Stimulated activated CD8-positive, alpha-beta memory T cell treated with anti-CD3 and anti-CD28 coated beads, Interleukin-7, amount 100 ng/mL, for 1 hour (primary cell): ENCODE measurements at places on chromosomes 16 and 17.

DNA sequence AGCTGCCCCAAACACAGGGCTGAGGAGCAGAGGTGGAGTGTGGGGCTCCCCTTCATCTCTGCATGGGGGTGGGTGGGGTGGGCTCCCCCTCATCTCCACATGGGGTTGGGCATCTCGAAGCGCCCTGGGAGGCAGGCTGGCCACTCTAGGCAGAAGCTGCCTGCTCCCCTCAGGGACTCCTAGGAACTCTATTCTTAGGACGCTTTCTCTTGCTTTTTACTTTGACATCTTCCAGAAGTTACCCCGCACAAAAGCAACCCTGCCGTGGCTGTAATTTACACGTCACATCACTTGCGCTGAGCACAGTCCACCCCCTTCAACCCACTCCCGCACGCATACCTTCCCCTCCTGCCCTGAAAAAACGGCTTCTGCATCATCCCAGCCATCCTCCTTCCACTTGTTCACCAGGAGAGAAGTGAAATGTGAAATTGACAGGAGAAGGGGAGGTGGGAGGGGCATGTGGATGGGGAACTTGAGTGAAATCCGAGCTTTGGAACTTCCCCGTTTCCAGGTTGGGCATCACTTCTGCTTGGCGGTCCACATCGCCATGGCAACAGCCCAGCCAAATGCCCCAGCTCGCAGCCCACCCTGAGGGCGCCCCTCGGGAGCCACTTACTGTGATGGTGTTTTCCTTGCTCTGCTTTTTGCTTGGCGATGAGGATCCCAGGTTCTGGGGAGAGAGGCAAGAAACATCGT lies 53.7 kb upstream of the RCVRN start:
- DNase-seq: no peak

DNA sequence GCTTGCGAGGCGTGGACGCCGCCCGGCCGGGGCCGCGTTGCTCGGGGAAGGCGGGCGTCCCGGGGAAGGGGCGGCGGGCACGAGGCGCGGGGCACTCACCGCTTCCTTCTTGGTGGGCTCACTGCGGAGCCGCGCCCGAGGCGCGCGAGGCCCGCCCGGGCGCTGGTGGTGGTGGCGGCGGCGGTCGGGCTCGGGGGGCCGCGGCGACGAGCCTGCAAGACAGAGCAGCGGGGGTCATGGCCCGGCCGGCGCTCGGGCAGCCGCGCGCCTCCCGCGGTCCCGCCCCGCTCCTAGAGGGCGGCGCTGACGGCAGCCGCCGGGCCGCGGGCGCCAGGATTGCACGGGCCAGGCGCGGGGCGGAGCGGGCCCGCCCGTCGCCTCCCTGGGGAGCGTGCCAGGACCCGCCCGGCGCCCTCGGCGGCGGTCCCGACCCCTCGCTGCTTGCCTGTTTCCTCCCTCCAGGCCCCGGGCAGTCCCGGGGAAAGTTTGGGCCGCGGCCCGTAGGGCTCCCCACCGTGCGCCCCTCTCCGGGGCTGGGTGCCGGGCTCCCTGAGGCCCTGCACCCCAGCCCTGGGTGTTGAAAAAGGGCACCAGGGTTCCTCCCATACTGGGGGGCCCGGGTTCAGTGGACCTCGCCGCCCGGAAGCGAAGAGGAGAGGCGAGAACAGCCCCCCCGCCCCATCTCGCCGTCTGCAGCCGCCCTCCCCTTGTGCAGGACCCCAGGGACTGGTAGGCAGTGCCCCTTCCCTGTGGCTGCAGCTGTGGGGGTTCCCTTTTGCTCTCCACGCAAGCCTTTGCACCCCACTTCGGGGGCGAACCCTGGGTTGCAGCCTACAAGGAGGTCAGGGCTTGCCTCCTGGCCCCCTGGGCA lies at the start of gene C16orf74:
C16orf74 (minus strand) TSS at position 270 of the 871 bp plus-strand sequence. CDS start 15,879 bp downstream, outside the sequence.
- no peak for DNase-seq

GRCh38 chr16:12580809-12581208 lies 222.9 kb downstream of the CPPED1 start:
- DNase-seq: no peak

DNA sequence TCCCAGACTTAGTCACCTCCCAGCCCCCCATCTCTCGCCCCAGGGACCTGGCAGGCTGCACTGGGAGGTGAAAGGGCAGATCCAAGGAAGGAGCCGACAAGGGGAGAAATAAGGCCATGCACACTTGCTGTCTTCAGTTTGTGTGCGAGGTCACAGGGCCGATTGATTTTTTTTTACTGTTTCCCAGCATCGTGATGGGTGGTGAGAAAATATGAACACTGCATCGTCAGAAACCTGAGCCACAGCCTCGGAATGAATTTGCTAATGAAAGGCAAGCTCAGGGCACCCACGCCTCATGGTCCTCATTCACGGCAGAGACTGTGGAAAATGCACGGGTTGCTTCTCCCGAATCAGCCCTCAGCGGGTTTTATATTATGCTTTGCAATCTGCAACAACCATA lies 98.0 kb downstream of the SOCS1 start:
- DNase-seq: no peak

- no peak for DNase-seq
Observed at GRCh38 chr17:44109312-44109630, 14.2 kb downstream of the HDAC5 start.

GRCh38 chr16:15640966-15641365 lies 2.0 kb downstream of the MARF1 start:
- DNase-seq: no peak

DNA sequence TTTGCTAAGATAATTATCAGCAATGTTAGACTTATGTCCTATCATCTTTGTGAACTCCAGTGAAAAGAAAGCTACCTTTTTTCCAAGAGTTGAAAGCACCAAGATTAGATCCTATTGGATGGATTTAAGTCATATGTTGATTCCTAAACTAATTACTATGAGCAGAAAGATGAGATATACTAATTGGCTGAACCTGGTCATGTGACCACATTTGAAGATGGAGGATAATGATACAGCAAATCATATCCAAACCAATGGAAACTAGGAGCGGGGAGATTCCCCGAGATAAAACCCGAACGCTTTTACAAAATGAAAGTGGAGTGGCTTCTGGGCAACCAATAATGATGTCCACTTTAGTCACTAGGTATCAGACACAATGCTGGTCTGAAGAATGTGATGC lies 1060.2 kb upstream of the EEF2KMT start:
- no peak for DNase-seq

DNA sequence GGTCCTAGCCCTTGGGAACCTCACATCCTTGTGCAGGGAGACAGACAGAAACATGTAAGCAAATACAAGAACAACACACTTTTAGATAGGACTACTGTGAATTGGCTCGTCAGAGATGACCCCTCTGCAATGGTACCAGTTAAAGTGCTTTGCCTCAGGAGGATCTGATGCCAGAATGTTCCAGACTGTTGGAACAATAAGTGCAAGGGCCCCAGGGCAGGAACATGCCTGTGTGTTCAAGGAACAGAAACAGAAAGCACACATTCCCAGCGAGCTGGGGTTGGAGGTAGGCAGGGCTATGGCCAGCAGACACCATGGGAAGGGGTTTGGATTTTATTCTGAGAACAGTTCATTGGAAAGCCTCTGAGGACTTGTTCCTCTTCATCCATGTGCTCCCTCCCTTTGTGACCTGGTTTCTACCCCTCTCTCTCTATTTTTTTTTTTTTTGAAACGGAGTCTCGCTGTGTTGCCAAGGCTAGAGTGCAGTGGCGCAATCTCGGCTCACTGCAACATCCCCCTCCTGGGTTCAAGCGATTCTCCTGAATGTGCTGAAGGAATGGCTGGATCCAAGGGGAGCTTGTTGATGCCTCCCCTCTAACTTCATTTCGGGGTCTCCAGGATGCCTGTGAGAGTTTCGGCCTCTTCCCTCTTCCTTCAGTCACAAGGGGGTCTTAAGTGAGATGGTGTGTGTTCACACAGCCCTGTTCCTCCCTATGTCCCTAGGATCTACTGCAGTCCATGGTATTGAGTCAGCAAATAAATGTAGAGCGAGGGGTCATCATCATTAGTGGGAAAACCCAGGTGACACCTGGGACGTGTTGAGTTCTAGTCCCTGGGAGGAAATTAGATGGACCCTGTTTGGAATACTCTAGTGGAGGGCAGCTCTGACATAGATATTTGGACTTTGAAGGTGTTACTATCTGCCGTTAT lies 6.4 kb downstream of the STAT5A start:
- no peak for DNase-seq

GRCh38 chr16:53503991-53504663 lies 1.1 kb upstream of the AKTIP start:
- no peak for DNase-seq
